Activated T-helper 1 cell treated with anti-CD3 and anti-CD28 coated beads, Interleukin-12 subunit alpha, Interleukin-12 subunit beta, Interleukin-2, Interleukin-4 antibody, amounts not matched to agents 30 ng/mL and 10 ng/mL and 1 ng/mL, durations not matched to agents 14 hours and 24 hours and 36 hours (primary cell): ENCODE measurements at places on chromosomes 4 and X. TPM values are rescaled to one million over a fixed set of nuclear protein-coding genes. Genes with fewer than 3 reads are reported as not detected.

DNA sequence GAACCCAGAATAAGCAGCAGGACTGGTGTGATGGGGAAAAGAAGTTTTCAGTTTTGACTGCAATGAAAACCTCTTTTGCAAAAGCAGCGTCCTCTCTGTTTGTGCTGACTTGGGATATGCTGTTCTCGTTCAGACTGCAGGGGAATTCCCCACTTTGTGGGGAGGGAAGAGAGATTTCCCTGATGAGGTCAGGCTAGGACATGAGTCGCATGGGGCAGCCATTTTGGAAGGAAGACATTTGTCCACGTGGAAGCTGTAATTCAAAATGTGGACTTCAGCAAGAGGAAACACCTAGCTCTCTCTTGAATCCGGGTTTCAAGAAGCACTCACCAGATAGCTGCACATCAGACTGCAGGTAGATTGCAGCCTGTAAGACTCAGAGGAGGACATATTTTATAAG lies 39.3 kb downstream of the ING2 start:
- H3K36me3 ChIP-seq: no peaks in the 10 kb centered on the region
- no peak for DNase-seq
- H3K27ac ChIP-seq: no peak overlapping the region

ABLIM2 gene
- 0.24 and 0.36 TPM in 2 replicates for total RNA-seq

- no peak overlapping the region for H3K4me3 ChIP-seq
- DNase-seq: no peak
- no peak overlapping the region for H3K27ac ChIP-seq
- no peaks in the 10 kb centered on the region for H3K36me3 ChIP-seq
- no peaks in the 10 kb centered on the region for H3K27me3 ChIP-seq
Observed at GRCh38 chr4:3419836-3420605, 21.7 kb upstream of the HGFAC start.

HPGD gene
- total RNA-seq: 2.6 and 3.1 TPM in 2 replicates

- peak overlapping the region; percentile 50 for H3K4me3 ChIP-seq
- peak overlapping the region; percentile 79 for H3K27ac ChIP-seq
- peaks cover 21% of the 10 kb centered on the region for H3K4me1 ChIP-seq
- H3K27me3 ChIP-seq: peaks cover 5% of the 10 kb centered on the region
- DNase-seq: peak; percentile 6
- H3K36me3 ChIP-seq: no peaks in the 10 kb centered on the region
Observed at GRCh38 chr4:155639704-155640523, 26.7 kb upstream of the GUCY1A1 start.

SPANXB1 gene
- total RNA-seq: not detected in 2 replicates

CSN1S1 gene
- not detected in 2 replicates for total RNA-seq

GRCh38 chr4:150219841-150220240 lies 141.6 kb downstream of the DCLK2 start:
- H3K36me3 ChIP-seq: no peaks in the 10 kb centered on the region
- H3K27ac ChIP-seq: no peak overlapping the region
- H3K4me3 ChIP-seq: no peak overlapping the region
- no peak for DNase-seq
- no peaks in the 10 kb centered on the region for H3K4me1 ChIP-seq
- H3K27me3 ChIP-seq: peaks cover 1% of the 10 kb centered on the region

PAGE5 gene
- total RNA-seq: not detected in 2 replicates

GRCh38 chr4:53647547-53647946 lies 56.3 kb upstream of the LNX1 start:
- no peak for DNase-seq
- no peak overlapping the region for H3K4me3 ChIP-seq
- H3K27ac ChIP-seq: no peak overlapping the region
- peaks cover 2% of the 10 kb centered on the region for H3K27me3 ChIP-seq
- H3K4me1 ChIP-seq: no peaks in the 10 kb centered on the region

- H3K36me3 ChIP-seq: no peaks in the 10 kb centered on the region
- no peak for DNase-seq
- no peaks in the 10 kb centered on the region for H3K27me3 ChIP-seq
- H3K27ac ChIP-seq: no peak overlapping the region
- H3K4me1 ChIP-seq: no peaks in the 10 kb centered on the region
Observed at GRCh38 chr4:156718226-156718625, 253.4 kb downstream of the PDGFC start.

DNA sequence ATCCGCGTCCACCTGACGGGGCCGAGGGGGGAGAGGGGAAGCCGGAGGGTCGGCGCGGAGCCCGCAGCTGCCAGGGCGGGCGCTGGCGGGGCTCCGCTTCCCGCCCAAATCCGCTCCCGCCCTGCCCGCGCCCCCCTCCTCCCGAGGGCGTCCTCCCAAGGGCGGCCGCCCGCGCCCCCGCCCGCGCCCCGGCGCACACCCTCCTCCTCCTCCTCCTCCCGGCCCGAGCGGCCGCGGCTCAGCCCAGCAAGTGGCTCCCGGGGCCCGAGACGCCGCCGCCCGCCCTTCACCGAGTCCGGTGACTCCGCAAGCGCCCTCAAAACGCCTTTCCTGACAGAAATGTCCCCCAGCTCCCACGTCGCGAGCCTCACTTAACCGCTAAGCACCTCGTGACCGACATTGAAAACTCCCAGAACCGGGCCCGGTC lies 487 bp downstream of the HMGB2 start:
- H3K4me3 ChIP-seq: peak overlapping the region; percentile 98
- H3K27me3 ChIP-seq: no peaks in the 10 kb centered on the region
- peak overlapping the region; percentile 99 for H3K27ac ChIP-seq
- H3K4me1 ChIP-seq: peaks cover 59% of the 10 kb centered on the region
- H3K36me3 ChIP-seq: peaks cover 41% of the 10 kb centered on the region

DNA sequence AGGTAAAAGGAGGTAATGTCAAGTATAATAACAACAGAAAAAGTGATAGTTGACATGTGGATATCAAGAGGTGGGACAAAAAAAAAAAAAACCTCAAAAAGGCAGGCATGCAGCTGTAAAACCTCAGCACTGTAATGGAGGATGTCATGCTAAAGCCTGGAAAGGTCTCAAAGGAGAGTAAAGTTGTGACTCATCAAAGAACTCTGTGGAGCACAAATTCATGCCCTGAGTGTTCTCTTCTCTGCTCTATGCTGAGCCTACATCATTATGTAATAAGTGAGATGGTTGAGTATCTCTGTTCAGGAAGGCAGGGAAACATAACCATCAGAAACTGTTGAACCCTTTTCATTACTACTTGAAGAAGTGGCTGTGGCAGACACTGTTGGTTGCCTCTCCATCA lies 597.8 kb downstream of the BCOR start:
- no peak overlapping the region for H3K27ac ChIP-seq
- peaks cover 5% of the 10 kb centered on the region for H3K27me3 ChIP-seq
- no peak overlapping the region for H3K4me3 ChIP-seq
- H3K4me1 ChIP-seq: peaks cover 20% of the 10 kb centered on the region
- H3K36me3 ChIP-seq: no peaks in the 10 kb centered on the region

- H3K36me3 ChIP-seq: peaks cover 14% of the 10 kb centered on the region
- H3K27me3 ChIP-seq: no peaks in the 10 kb centered on the region
- peaks cover 57% of the 10 kb centered on the region for H3K4me1 ChIP-seq
- no peak overlapping the region for H3K27ac ChIP-seq
- no peak overlapping the region for H3K4me3 ChIP-seq
- no peak for DNase-seq
Observed at GRCh38 chrX:41515376-41515775, 68.2 kb downstream of the NYX start.

DNA sequence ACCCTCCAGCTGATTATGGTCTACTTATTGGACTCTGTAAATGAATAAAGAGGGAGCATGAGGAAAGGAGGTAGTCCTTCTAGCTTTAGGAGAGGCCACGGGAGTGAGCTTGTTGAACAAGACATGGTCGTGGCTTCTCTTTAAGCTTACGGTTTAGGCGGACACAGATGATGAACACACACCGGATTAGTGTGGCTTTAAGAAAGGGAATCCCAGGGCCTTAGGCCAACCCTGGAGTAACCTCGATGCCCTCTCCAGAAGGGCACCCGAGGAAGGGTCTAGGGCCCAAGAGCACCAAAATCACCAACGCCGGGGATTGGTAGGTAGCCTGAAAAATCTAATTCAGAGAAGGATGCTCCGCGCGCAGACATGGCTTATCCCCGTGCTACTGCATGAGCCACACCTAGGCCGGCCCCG lies 39.4 kb downstream of the ERVMER34-1 start:
- no peaks in the 10 kb centered on the region for H3K27me3 ChIP-seq
- peak overlapping the region; percentile 81 for H3K4me3 ChIP-seq
- H3K4me1 ChIP-seq: peaks cover 57% of the 10 kb centered on the region
- no peak for DNase-seq

MTTP gene
- total RNA-seq: 0.29 TPM in 1 of 2 replicates, not detected in the other

COL4A5 gene
- total RNA-seq: not detected in 2 replicates

DNA sequence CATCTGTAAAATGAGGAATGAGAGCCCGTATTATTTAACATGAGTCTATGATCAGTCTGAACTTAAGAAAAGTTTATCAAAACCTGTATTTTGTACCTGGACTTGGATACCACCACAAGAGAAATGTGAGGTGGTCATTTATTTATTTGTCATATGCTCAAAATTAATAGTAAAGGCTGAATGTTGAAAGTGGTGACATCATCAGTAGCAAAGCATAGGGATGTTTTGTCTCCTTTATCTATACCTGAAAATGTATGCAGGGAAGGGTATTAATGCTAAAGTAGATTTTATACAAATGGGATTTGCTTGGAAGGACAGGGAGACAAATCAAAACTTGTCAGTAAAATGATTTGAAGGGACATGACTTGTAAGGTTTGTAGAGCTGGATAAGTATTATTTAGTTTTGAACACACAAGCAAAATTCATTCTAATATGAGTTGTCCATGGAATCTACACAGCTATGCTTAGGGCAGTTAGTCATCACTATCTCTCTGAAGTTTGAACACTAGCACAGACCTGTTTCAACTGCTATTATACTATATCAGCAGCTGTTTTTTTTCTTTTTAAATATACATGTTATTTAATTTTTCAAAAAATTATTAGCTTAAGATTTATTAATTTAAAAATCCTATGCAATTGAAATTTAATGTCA lies 52.4 kb upstream of the GUCY1A1 start:
- no peaks in the 10 kb centered on the region for H3K4me1 ChIP-seq
- H3K4me3 ChIP-seq: no peak overlapping the region
- no peak for DNase-seq
- peaks cover 13% of the 10 kb centered on the region for H3K27me3 ChIP-seq
- H3K27ac ChIP-seq: no peak overlapping the region
- H3K36me3 ChIP-seq: no peaks in the 10 kb centered on the region

- DNase-seq: no peak
- no peak overlapping the region for H3K4me3 ChIP-seq
- H3K36me3 ChIP-seq: peaks cover 8% of the 10 kb centered on the region
- peaks cover 4% of the 10 kb centered on the region for H3K4me1 ChIP-seq
- no peak overlapping the region for H3K27ac ChIP-seq
- peaks cover 21% of the 10 kb centered on the region for H3K27me3 ChIP-seq
Observed at GRCh38 chr4:101321481-101322042, 25.8 kb downstream of the PPP3CA start.

- no peak for DNase-seq
- H3K27me3 ChIP-seq: no peaks in the 10 kb centered on the region
- H3K36me3 ChIP-seq: no peaks in the 10 kb centered on the region
- H3K4me1 ChIP-seq: no peaks in the 10 kb centered on the region
Observed at GRCh38 chrX:28177202-28177601, 196.0 kb upstream of the DCAF8L1 start.

- no peaks in the 10 kb centered on the region for H3K27me3 ChIP-seq
- H3K36me3 ChIP-seq: no peaks in the 10 kb centered on the region
- H3K27ac ChIP-seq: no peak overlapping the region
- no peak for DNase-seq
- no peaks in the 10 kb centered on the region for H3K4me1 ChIP-seq
- no peak overlapping the region for H3K4me3 ChIP-seq
Observed at GRCh38 chr4:176718881-176719280, 73.8 kb downstream of the VEGFC start.

GASK1B gene
- total RNA-seq: not detected in 2 replicates

PLAC8 gene
- 35.5 and 41.9 TPM in 2 replicates for total RNA-seq

DNA sequence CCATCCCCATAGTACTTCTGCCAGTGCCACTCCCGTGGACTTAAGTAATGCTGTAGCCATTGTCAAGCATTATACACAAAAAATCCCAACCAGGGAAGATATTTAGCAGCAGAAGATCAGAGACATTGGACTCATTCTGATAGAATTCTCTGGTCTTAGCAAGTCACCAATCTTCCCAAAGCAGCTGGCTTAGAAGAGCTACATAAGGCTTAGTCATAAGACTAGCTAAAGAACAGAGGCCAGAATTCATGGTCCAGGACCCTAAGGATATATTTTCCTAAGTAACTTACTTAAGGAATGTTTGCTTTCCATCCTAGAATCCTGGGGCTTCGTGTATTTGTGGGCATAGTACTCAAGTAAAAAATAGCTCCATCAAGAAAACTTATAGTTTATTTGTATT lies 100.3 kb upstream of the SLIT2 start:
- H3K27me3 ChIP-seq: no peaks in the 10 kb centered on the region
- H3K4me1 ChIP-seq: no peaks in the 10 kb centered on the region
- H3K27ac ChIP-seq: no peak overlapping the region
- DNase-seq: no peak
- no peaks in the 10 kb centered on the region for H3K36me3 ChIP-seq

F8A2 gene
- total RNA-seq: not detected in 2 replicates

DNA sequence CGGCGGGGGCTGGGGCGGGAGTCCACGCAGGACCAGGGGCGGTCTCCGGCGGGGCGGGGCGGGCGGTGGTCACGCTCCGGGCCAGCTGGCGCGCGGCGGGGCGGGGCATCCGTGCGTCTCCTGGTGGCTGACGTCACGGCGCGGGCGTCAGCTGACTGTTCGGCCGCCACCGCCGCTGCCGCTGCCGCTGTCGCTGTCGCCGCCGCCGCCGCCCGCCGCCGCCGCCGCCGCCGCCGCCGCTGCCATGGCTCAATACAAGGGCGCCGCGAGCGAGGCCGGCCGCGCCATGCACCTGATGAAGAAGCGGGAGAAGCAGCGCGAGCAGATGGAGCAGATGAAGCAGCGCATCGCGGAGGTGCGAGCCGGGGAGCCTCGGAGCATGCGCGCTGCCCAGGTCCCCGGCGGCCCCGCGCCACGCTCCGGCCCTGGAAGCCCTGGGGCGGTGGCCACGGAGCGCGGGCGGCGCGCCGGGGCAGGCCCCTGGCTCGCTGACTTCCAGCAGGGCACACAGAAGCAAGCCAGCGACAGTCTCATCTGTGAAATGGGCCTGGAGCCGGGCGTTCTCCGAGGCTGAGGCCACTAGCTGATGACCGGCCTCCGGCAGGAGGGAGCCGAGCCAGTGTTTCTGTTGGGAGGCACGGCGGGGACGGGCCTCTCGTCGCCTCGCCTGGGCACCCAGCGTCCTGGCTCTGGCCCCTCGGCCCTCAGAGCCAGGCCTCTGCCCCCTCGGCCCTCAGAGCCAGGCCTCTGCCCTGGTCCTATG lies at the start of gene FAM50A:
Gene FAM50A (plus strand): TSS at position 150 of the 763 bp plus-strand sequence. CDS start 95 bp downstream, at position 245.
- H3K4me1 ChIP-seq: no peaks in the 10 kb centered on the region
- no peaks in the 10 kb centered on the region for H3K27me3 ChIP-seq
- H3K27ac ChIP-seq: peak within 1 kb of the TSS; percentile 78
- DNase-seq: peak; percentile 73

DSPP gene
- total RNA-seq: not detected in 2 replicates

DNA sequence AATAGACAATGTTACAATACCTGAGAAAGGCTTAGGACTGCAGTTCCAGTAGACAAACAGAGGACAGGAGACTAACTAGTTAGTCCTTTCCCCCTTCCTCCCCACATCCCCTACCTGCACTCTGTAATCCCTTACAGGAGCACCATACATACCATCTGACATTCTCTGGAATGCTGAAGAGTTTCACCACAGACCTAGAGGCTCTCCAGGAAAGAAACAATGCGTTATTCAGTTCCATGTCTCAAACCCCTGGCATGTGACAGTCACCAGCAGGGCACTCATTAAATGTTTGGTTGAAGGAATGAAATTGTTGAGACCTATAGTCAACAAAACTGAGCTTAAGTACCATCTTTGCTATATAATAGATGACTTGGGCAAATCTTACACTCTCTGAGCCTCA lies 100.2 kb upstream of the USP38 start:
- no peak overlapping the region for H3K4me3 ChIP-seq
- DNase-seq: no peak
- H3K4me1 ChIP-seq: no peaks in the 10 kb centered on the region
- H3K27ac ChIP-seq: no peak overlapping the region

- DNase-seq: no peak
- H3K27ac ChIP-seq: no peak overlapping the region
Observed at GRCh38 chrX:150094375-150094774, 156.1 kb upstream of the EOLA2 start.

STATH gene
- total RNA-seq: not detected in 2 replicates

ZAR1 gene
- not detected in 2 replicates for total RNA-seq
